Osteoblast (primary cell): ENCODE measurements at places on chromosomes 13 and 19. TPM values are rescaled to one million over a fixed set of nuclear protein-coding genes. Genes with fewer than 3 reads are reported as not detected.

Gene CGB3
- not detected in 2 replicates for total RNA-seq

GRCh38 chr19:58578012-58578925 lies 5.1 kb upstream of the MZF1 start:
- no peaks in the 10 kb centered on the region for H3K27me3 ChIP-seq
- no peak overlapping the region for H3K27ac ChIP-seq
- peaks cover 22% of the 10 kb centered on the region for H3K4me1 ChIP-seq
- no peak for DNase-seq

DNA sequence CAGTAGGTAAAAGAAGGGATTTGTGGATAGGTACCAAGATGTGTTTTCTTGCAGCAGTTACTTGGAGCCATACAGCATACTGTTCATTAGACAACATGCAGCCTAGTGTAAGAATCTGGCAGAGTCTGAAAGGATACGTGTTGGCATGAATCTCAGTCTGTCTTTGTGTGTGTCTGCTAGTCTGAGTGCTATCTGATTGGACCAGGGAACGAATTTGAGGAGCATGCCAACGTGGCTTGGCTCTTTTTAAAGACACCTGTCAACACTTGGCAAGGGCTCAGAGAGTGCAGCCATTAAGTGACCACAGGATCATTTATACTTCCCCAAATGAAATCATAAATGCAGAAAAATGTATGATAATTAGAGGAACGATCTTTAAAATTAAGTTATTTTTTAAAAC lies 27.6 kb upstream of the ATXN8OS start:
- no peaks in the 10 kb centered on the region for H3K36me3 ChIP-seq
- H3K27ac ChIP-seq = no peak overlapping the region
- no peaks in the 10 kb centered on the region for H3K4me1 ChIP-seq
- no peak for DNase-seq

- H3K4me3 ChIP-seq = no peak overlapping the region
- no peak for DNase-seq
- H3K36me3 ChIP-seq = no peaks in the 10 kb centered on the region
These were observed 13.0 kb downstream of the CYP2S1 start for GRCh38 chr19:41205995-41206394.

Gene SIGLECL1
- total RNA-seq = not detected in 2 replicates

DNA sequence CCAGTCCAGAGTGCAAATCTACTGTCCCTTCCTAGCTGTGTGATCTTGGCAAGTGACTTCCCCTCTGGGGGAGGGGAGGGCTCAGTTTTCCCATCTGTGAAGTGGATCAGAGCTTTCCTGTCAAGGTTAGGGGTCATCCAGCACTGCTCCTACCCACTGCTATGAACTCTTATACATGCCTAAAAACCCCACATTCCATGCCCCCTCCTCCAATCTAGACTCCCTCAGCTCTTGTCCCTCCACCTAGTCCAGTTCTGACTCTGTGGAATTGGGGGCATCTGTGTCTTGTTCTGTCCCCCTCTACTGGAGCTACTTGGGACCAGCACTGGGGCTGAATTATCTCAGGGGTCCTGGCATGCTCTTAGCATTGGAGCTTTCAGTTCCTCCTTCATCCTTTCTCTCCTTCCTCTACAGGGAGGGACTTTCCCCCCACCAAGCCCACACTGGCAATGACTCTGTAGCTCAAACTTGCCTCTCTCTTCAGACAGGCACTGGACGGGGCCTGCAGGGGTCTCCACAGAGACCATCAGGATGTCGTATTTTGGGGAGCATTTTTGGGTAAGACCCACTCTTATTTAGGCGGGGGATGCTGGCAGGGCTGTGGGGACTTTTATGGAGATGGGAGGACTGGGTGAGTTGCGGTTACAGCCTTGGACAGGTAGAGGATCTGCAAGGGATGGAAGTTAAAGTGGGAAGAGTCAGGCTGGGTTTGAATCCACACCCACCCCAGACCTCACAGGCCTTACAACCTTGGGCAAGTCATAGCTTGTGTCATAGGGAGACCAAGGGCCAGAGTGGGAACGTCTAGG lies 3.6 kb downstream of the FCHO1 start:
- no peak overlapping the region for H3K27ac ChIP-seq
- no peak overlapping the region for H3K4me3 ChIP-seq
- DNase-seq = no peak
- H3K36me3 ChIP-seq = no peaks in the 10 kb centered on the region
- peaks cover 4% of the 10 kb centered on the region for H3K4me1 ChIP-seq

Gene ETV2
- 0.29 and 0.36 TPM in 2 replicates for total RNA-seq

- DNase-seq = no peak
- H3K27ac ChIP-seq = no peak overlapping the region
- no peaks in the 10 kb centered on the region for H3K4me1 ChIP-seq
- H3K4me3 ChIP-seq = no peak overlapping the region
These were observed 278.9 kb upstream of the PCDH9 start for GRCh38 chr13:67509018-67509417.

DNA sequence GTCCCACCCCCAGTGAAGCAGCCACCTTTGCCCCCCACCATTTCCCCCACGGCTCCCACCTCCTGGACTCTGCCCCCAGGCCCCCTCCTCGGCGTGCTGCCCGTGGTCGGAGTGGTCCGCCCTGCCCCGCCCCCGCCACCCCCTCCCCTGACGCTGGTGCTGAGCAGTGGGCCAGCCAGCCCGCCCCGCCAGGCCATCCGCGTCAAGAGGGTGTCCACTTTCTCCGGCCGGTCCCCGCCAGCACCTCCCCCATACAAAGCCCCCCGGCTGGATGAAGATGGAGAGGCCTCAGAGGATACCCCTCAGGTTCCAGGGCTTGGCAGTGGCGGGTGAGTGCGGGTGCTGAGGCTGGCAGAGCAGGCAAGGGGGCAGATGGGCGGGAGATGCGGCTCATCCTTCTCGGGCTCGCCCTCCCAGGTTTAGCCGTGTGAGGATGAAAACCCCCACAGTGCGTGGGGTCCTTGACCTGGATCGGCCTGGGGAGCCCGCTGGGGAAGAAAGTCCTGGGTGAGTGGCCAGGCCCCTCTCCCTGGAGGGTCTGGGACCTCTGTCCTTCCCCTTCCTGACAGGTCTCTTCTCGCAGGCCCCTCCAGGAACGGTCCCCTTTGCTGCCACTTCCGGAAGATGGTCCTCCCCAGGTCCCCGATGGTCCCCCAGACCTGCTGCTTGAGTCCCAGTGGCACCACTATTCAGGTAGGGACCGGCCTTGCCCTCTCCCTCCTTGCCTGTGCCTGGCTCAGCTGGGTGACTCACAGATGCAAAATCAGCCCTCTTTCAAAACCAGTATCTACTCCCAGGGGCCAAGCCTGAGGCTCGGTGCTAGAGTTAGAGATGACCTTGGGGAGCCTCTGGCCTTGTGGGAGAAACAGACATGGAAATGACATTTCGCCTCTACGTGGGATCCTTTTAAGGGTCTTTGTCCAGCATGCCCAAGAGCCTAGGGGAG lies 8.8 kb downstream of the IGFLR1 start:
- no peaks in the 10 kb centered on the region for H3K4me1 ChIP-seq
- H3K36me3 ChIP-seq = peaks cover 70% of the 10 kb centered on the region

Gene ZNF845
- total RNA-seq = 7.7 and 8.7 TPM in 2 replicates

Gene LRRC4B
- not detected in 2 replicates for total RNA-seq

GRCh38 chr19:53396525-53396868 lies 1.5 kb downstream of the ZNF765 start:
- H3K27me3 ChIP-seq = no peaks in the 10 kb centered on the region
- H3K4me1 ChIP-seq = peaks cover 12% of the 10 kb centered on the region
- H3K4me3 ChIP-seq = no peak overlapping the region
- no peak overlapping the region for H3K27ac ChIP-seq
- peaks cover 15% of the 10 kb centered on the region for H3K36me3 ChIP-seq
- no peak for DNase-seq

- no peak overlapping the region for H3K4me3 ChIP-seq
- no peaks in the 10 kb centered on the region for H3K27me3 ChIP-seq
- no peak for DNase-seq
- H3K4me1 ChIP-seq = no peaks in the 10 kb centered on the region
- peak overlapping the region; percentile 13 for H3K27ac ChIP-seq
These were observed 30.5 kb upstream of the COX7A1 start for GRCh38 chr19:36182612-36183244.

DNA sequence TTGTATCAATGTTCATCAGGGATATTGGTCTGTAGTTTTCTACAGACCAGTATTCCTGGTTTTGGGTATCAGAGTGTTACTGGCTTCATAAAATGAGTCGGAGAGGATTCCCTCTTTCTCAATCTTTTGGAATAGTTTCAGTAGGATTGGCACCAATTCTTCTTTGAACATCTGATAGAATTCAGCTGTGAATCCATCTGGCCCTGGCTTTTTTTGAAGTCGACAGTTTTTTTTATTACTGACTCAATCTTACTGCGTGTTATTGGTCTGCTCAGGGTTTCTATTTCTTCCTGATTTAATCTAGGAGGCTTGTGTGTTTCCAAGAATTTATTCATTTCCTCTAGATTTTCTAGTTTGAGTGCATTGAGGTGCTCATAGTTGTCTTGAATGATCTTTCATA lies 11.4 kb downstream of the TEX26 start:
- DNase-seq = no peak
- H3K4me1 ChIP-seq = no peaks in the 10 kb centered on the region
- no peaks in the 10 kb centered on the region for H3K36me3 ChIP-seq
- H3K27me3 ChIP-seq = peaks cover 4% of the 10 kb centered on the region

- no peak overlapping the region for H3K4me3 ChIP-seq
- no peak overlapping the region for H3K27ac ChIP-seq
- no peaks in the 10 kb centered on the region for H3K27me3 ChIP-seq
- H3K4me1 ChIP-seq = no peaks in the 10 kb centered on the region
- H3K36me3 ChIP-seq = no peaks in the 10 kb centered on the region
- no peak for DNase-seq
These were observed 687.8 kb downstream of the DIAPH3 start for GRCh38 chr13:59475911-59476310.

DNA sequence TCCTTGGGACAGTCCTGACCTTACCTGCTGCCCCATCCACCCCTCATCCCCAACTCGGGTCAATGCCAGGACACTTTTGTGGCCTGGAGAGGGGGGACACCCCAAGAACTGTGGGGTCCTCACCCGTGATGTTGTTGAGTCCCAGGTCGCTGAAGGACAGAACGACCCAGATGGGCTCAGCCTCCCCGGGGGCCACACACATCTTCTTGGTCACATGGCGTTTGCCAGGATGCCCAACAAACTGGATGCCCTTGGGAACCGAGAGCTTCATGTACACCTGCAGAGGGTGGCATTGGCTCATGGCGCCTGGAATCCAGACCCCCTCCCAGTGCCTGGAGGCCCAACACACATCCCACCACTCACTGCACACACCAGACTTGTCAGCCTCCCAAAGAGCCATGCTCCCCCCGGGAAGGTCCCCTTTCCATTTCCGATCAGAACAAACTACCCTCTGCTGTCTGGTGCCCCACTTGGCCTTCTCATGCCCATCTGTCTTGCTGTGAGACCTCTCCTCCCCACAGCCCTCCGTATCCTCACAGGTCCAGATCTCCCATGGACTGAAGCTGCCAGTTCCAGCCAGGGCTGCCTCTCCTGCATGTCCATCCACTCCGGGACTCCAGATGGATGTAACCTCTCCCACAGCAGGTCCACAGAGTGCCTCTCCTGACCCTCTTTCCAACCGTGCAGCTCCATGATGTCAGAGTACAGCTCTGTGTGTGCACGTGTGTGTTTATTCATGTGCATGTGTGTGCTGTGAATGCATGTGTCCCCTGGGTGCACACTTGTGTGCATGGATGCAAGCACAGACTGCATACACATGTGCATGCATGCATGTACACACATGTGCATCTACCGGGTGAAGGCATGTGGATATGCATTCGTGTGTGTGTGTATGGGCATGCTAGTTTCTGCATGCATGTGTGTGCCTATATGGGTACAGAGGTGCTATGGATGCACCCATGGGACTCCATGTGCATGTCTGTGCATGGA lies 58.4 kb downstream of the F2RL3 start:
- no peak overlapping the region for H3K27ac ChIP-seq
- DNase-seq = no peak
- H3K27me3 ChIP-seq = no peaks in the 10 kb centered on the region
- no peaks in the 10 kb centered on the region for H3K36me3 ChIP-seq
